ENCODE measurements at places on chromosomes 16 and 17. TPM values are rescaled to one million over a fixed set of nuclear protein-coding genes. Genes with fewer than 3 reads are reported as not detected.

Gene CLEC3A
- not detected for total RNA-seq

DNA sequence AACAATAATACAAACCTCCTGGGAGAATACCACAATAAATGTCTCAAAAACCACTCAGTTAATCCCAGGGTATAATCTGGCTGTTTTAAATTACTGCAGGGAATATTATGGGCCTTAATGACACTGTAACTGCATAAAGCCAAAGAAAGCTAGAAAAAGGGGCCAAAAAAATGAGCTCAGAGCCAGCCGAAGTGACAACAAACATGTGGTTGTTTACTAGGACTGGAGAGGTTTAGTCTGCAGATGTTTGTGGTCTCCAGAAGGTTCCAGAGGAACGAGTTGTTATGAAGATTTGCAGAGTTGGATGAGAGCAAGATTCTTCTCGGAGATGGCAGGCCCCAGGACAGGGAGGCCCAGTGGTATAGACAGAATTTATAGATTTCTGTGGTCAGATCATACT is 97.1 kb upstream of the AKTIP start:
- peaks cover 8% of the 10 kb centered on the region for H3K4me1 ChIP-seq
- H3K27ac ChIP-seq, result no peak overlapping the region
- H3K36me3 ChIP-seq, result peaks cover under 1% of the 10 kb centered on the region
- DNase-seq, result no peak
- no peak overlapping the region for H3K4me3 ChIP-seq
- H3K27me3 ChIP-seq, result no peaks in the 10 kb centered on the region

Gene LAT
- total RNA-seq, result 2.0 TPM

Gene IRX5
- not detected for total RNA-seq

GRCh38 chr16:55389426-55390073 is 65.5 kb downstream of the IRX6 start:
- no peaks in the 10 kb centered on the region for H3K27me3 ChIP-seq
- H3K4me3 ChIP-seq, result no peak overlapping the region
- no peaks in the 10 kb centered on the region for H3K36me3 ChIP-seq

Gene TMEM11
- 21.3 TPM for total RNA-seq

DNA sequence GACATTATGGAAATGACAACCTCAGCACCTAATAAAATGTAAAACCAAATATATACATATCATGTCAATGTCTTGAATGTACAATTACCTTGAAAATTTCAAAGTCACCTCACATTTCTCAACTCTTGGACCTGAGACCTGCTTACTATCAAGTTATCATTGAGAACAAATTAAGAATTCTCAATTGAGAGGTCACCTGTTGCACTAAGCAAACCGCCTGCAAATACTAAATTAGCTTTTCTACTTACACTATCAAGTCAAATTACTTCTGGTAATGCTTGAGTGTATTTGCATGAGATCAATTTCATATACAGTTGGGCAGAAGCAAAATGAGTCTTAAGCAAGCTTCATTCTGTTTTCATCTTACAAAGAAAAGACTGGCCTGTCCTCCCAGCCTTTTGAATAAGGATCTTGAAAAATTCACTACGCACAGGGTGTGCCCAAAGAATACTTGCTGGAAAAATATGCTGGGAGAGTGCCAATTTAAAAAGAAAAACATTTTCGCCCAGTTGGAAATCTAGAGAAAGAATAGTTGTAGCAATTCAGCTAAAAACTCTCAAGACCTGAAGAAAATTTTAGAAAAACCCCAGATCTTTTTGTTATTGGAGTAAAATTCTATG is 35.7 kb downstream of the KANSL1 start:
- peaks cover 62% of the 10 kb centered on the region for H3K4me1 ChIP-seq
- no peak overlapping the region for H3K27ac ChIP-seq
- no peaks in the 10 kb centered on the region for H3K36me3 ChIP-seq
- no peaks in the 10 kb centered on the region for H3K27me3 ChIP-seq

GRCh38 chr17:67449845-67450755 is 73.0 kb downstream of the PITPNC1 start:
- no peak overlapping the region for H3K27ac ChIP-seq
- no peak overlapping the region for H3K4me3 ChIP-seq
- no peaks in the 10 kb centered on the region for H3K27me3 ChIP-seq
- no peaks in the 10 kb centered on the region for H3K36me3 ChIP-seq
- DNase-seq, result no peak
- H3K4me1 ChIP-seq, result peaks cover 17% of the 10 kb centered on the region

DNA sequence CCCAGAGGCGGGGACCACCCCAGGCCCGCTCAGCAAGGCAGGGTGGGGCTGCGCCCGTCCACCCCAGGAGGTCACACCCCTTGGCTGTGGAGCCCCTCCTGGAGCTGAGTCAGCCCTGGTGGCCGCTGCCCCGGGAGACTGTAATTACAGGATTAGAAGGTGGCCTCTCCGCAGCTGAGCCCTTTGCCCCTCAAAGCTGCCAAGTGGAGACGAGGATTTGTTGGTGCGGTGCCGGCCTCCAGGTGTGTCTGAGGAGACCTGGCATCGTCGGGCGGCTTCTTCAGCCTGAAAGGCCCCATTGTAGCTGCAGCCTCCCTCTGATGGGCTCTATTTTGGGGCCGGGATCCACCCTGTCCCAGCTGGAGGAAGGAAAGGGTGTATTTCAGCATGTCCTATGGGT is 22.7 kb upstream of the SPNS2 start:
- no peaks in the 10 kb centered on the region for H3K36me3 ChIP-seq
- H3K4me3 ChIP-seq, result no peak overlapping the region
- peaks cover 37% of the 10 kb centered on the region for H3K4me1 ChIP-seq

Measured in HepG2 (cell line).